Prostate gland (tissue), 2 donors: ENCODE measurements at places on chromosomes 7 and 10. TPM values are rescaled to one million over a fixed set of nuclear protein-coding genes. Genes with fewer than 3 reads are reported as not detected.

The NOS3 gene
- 10.4 TPM for total RNA-seq

The PNLIPRP1 gene
- total RNA-seq, result not detected

The CTNNA3 gene
- 7.2 TPM for total RNA-seq

The SLC13A4 gene
- total RNA-seq, result 9.4 TPM

The NRBF2 gene
- 20.6 TPM for total RNA-seq

GRCh38 chr7:158976468-158976848 is 120.1 kb downstream of the DYNC2I1 start:
- no peak overlapping the region for H3K27ac ChIP-seq
- no peak for DNase-seq
- no peaks in the 10 kb centered on the region for H3K27me3 ChIP-seq
- H3K4me3 ChIP-seq, result no peak overlapping the region
- H3K36me3 ChIP-seq, result no peaks in the 10 kb centered on the region
- H3K4me1 ChIP-seq, result no peaks in the 10 kb centered on the region

- H3K27me3 ChIP-seq, result no peaks in the 10 kb centered on the region
- no peak for DNase-seq
- no peak overlapping the region for H3K4me3 ChIP-seq
- no peak overlapping the region for H3K27ac ChIP-seq
- no peaks in the 10 kb centered on the region for H3K36me3 ChIP-seq
Measured at GRCh38 chr10:62277971-62278370, 9.3 kb upstream of the RTKN2 start.

- no peak for DNase-seq
- H3K36me3 ChIP-seq, result no peaks in the 10 kb centered on the region
Measured at GRCh38 chr10:26540601-26541000, 102.5 kb downstream of the APBB1IP start.

GRCh38 chr7:485188-486081 is 34.2 kb downstream of the PDGFA start:
- peak overlapping the region; percentile 54 for H3K27ac ChIP-seq
- H3K4me1 ChIP-seq, result no peaks in the 10 kb centered on the region
- no peaks in the 10 kb centered on the region for H3K27me3 ChIP-seq
- DNase-seq, result peak; percentile 74

- H3K4me3 ChIP-seq, result no peak overlapping the region
- no peak overlapping the region for H3K27ac ChIP-seq
- H3K36me3 ChIP-seq, result no peaks in the 10 kb centered on the region
- no peak for DNase-seq
- H3K27me3 ChIP-seq, result no peaks in the 10 kb centered on the region
Measured at GRCh38 chr10:63227207-63227895, 94.2 kb downstream of the NRBF2 start.

GRCh38 chr7:128902761-128903585 is 7.5 kb downstream of the KCP start:
- H3K36me3 ChIP-seq, result no peaks in the 10 kb centered on the region
- no peak overlapping the region for H3K4me3 ChIP-seq
- H3K27me3 ChIP-seq, result no peaks in the 10 kb centered on the region
- no peak for DNase-seq

DNA sequence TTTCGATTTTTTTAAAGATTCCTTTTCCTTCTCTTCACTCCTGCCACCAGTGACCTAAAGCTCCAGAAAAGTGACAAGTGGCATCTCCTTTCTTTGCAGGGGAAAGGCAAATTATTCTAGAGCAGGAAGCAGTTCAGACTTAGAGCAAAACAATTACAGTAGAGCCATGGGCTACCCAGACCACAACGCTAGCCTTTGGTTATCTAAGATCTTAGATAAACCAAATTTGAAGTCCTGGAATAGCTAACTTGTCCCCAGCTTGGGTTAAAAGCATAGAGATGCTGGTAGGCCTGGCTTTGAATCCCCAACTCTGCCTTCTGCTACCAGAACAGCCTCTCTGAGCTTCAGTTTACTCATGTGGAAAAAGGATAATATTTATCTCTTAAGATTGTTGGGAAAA is 38.4 kb downstream of the LGI1 start:
- no peak overlapping the region for H3K27ac ChIP-seq
- no peak for DNase-seq
- no peaks in the 10 kb centered on the region for H3K4me1 ChIP-seq
- no peaks in the 10 kb centered on the region for H3K36me3 ChIP-seq
- no peak overlapping the region for H3K4me3 ChIP-seq
- no peaks in the 10 kb centered on the region for H3K27me3 ChIP-seq

GRCh38 chr7:117564080-117564479 is 84.3 kb downstream of the CFTR start:
- no peaks in the 10 kb centered on the region for H3K36me3 ChIP-seq
- no peaks in the 10 kb centered on the region for H3K27me3 ChIP-seq
- DNase-seq, result no peak
- no peaks in the 10 kb centered on the region for H3K4me1 ChIP-seq
- no peak overlapping the region for H3K4me3 ChIP-seq
